ENCODE measurements at places on chromosomes 6 and 20.

- DNase-seq: no peak
Observed at GRCh38 chr6:148467926-148468325, 125.3 kb downstream of the SASH1 start.

DNA sequence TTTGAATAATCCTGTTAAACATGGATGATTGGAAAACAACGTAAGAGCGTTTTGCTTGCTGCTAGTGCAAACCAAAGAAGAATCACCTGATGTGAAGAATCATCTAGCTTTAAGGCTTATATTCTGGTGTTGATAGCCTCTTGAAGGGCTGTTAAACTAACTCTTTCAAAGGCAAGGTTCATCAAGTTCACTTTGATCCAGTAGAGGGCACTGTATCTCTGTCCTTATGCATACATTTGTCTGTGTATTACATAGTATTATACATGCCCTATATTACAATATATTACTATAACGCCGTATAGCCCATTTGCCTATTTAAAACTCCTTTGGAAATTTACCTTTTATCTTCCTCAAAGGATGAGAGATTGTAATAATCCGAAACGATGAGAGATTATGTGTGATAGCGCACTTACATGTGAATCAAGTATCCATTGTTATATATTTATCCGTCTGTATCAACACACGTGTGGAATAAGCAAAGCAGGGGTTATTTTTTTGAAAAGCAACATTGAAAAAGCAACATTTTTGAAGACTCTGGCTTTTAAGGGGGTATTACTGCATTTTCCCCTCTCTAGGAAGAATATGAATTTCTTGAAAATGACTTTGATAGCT is 50.8 kb upstream of the NRN1 start:
- DNase-seq: peak; percentile 59

DNA sequence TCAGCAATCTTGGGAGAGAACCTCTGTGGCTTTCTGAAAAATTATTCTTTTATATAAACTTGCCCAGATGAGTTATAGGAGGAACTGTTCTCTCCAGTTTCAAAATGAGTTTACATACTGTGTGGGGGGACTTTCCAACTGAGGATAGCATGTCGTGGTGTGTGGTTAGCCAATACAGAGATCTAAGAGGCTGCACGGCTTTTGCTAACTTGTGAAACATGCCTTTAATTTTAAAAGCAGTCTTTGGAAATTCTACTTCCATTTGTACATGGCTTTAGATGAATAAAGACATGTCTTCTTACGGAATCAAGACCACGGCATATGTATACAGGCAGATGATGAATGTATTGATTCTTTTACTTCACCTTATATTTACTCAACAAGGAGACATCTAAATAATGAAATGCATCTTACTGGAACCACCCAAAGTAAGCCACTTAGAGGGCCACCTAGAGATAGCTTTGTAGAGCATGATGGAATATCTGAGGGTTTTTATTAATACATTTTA is 39.8 kb downstream of the HIVEP1 start:
- no peak for DNase-seq

DNA sequence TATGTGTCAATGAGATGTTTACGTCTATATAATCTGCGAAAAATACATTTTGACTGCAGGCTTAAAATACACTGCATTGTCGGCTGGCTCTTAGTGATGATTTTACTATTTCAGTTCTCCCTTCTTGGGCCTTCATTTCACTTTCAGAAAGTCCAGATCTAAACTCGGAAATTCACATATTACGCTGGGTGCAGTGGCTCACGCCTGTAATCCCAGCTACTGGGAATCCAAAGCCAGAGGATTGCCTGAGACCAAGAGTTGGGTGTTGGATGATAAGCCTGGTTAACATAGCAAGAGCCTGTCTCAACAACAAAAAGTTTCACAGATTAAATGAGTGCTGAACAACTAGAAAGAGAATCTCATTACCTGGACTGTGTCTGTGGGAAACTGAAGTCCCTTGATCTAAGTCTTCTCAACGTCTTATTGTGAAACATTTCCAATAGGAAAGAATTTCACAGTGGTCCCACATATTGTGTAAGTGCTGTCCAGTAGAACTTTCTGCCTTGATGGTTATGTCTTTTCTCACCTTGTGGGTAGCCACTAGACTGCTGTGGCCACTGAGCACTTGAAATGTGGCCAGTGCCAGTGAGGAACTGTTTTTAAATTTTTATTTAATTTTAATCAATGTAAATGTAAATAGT is 1.9 kb downstream of the GINM1 start:
- DNase-seq: no peak

DNA sequence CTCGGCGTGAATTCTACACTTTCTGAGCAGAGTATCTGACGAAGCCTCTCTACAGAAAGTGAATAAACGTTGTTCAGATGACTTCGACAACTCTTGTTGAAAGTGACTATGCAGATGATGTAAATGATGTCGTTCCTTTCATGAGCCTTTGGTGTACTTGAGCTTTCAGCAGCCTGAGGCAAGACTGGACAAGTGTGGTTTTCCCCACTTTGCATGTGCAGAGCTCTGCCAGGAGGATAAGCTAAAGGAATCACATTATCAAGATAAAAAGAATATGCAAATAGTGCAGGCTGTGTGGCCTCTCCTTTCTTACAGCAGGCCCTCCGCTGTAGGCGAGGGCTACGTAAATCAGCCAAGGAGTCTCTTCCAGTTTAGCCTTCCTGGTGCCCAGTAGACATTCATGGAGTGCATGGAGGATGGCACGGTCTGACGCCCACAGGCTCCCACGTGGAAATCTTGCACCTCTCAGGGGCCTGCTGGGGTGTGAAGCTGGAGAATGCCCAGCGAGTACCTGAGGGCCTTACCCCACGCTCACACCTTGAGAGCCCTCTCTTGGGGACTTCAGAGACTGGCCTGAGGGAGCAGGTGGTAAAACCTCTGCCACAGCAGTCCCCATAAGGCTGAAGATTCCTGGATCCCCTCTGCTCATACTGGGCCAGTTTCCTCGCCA is 54.9 kb downstream of the RPP40 start:
- DNase-seq: no peak

- no peak for DNase-seq
Observed at GRCh38 chr6:148273962-148274752, 68.5 kb upstream of the SASH1 start.

- DNase-seq: no peak
Observed at GRCh38 chr6:124368131-124368530, 564.5 kb downstream of the NKAIN2 start.

- DNase-seq: no peak
Observed at GRCh38 chr6:126873791-126874190, 244.7 kb upstream of the RSPO3 start.

- DNase-seq: no peak
Observed at GRCh38 chr20:51185277-51185676, 162.4 kb upstream of the KCNG1 start.

DNA sequence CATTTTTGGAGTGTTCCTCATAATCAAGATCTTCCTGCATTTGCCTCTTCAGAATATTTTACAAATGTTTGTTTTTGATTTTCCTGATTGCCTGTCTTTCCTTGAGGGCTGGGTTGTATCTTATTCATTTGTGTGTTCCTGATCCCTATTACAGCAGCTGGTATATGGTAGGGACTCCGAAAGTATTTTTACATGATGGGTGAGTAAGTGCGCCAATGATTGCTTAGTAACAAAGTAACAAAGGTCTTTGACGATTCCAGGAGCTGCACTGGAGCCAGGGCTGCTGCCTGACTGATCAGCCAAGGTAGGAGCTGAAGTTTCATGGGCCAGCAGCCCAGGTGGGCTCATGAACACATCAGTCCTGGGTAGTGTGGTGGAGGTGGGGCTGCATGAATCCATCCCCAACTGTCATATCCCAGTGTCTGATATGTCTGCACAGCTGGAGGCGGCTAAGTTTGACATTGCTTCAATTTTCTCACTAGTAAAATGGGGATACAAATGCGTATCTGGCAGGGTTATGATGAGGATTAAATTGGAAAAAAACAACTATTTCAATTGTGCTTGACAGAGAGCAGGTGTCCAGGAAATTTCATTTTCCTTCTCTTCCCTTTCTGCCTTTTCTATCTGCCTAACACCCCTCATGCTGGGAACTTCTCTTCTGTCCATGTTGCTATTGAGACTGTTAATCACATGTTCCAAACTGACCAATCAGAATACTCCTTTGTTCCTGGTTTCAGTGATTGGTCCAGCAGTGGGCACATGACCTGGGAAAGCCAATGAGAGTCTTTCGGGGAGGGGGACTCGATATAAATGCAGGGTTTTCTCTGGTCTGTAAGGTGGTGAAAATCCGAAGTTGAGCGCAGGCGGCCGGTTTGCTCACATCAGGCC is 90.7 kb downstream of the CDH26 start:
- no peak for DNase-seq

GRCh38 chr20:20782755-20783154 is 70.3 kb upstream of the RALGAPA2 start:
- DNase-seq: peak; percentile 17

DNA sequence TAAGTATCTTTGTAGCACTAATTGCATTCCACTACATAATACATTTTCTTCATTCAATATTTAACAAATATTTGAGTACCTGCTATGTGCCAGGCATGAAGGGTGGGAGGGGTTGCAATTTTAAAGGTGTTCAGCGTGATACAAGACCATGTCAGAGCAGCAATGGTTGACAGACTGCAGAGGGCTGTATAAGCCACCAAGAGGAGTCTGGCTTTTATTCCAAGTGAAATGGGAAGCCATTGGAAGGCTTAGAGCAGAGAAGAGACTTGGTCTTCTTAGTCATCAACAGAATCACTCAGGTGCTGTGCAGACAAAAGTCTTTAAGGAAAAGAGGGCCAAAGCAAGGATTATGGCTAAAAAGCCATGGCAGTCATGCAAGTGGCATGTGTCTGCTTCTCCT is 360.8 kb upstream of the ARID1B start:
- peak; percentile 41 for DNase-seq

- peak; percentile 87 for DNase-seq
Observed at GRCh38 chr20:34515484-34516246, 557 bp upstream of the DYNLRB1 start.

DNA sequence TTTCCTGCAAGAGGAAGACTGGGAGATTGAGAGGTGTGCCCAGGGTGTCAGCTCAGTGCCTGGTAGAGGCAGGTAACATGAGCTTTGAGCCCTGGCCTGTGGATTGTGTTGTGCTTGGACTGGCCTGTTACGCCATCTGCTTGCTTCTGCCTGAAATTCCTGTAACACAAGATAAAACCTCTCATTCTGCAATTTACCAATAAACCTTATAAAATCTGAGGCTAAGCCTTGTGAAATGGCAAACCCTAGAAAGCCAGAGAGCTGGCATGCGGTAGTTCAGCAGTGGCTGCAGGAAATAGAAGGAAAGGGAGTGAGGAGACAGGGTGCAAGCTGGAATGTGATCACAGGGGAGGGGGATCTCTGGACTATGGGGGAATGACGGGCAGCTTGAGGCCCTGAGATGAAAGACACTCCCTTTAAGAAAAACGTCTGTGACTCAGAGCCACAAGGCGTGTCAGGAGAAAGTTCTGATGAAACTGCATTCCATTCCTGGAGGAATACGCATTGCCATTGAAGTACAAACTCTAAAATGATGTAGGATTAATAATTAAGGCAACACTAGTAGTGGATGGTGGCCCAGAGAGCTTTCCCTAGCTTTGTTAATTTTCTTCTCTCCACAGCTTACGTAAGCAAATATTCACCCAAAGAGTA is 26.3 kb upstream of the TFAP2A start:
- no peak for DNase-seq

GRCh38 chr6:149831308-149831820 is 32.8 kb downstream of the LRP11 start:
- peak; percentile 12 for DNase-seq

GRCh38 chr20:998231-998830 is 3.8 kb downstream of the RSPO4 start:
- DNase-seq: no peak

DNA sequence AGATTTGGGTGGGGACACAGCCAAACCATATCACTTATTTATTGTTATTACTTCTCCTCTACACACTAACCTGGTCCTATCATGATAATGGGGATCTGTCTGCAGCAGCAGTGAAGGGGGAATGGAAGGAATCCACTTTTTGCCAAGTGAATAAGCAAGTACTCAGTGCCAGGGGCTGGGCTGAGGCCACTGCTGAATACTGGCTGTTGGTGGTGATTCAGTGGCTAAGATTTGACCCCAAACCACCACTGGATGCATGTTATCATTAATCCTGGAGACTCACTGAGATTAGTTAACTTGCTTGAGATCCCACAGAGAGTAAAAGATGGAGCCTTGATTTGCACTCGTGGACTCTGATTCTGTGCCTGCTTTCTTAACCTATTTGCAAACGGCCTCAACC is 127.7 kb downstream of the TSHZ2 start:
- no peak for DNase-seq

DNA sequence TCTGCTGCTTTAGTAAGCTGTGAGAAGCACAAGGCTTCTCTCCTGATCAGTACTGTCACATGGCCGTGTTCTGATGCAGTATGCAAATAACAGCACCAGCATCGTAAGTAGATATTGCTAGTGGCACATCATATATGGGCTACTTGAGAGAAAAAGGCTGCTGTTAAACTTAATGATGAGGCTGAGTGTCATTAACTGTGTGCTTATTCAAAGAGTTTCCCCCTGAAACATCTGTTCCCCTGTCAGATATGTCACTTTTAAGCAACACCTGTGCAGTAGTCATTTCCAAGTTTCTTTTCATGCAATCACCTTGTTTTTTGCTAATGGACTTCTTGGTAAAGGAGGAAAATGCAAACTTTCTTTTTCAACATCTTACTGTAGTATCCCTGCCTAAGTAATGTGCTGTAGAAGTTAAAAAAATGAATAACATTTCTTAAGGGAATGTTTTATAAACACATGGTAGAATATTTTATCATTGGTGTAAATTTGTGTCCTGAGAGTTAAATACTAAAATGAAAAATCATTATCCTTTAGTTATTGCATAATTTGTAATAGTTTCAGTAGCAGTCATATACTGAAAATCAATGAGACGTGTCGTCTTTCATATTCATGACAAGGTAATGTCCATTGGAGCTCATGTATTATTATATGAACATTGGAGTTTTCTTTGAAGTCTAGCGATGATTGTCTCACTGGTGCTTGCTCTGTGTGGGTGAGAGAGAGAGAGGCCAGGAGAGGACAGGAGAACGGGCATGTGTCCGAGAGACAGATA is 366.3 kb downstream of the CDKAL1 start:
- peak; percentile 93 for DNase-seq

DNA sequence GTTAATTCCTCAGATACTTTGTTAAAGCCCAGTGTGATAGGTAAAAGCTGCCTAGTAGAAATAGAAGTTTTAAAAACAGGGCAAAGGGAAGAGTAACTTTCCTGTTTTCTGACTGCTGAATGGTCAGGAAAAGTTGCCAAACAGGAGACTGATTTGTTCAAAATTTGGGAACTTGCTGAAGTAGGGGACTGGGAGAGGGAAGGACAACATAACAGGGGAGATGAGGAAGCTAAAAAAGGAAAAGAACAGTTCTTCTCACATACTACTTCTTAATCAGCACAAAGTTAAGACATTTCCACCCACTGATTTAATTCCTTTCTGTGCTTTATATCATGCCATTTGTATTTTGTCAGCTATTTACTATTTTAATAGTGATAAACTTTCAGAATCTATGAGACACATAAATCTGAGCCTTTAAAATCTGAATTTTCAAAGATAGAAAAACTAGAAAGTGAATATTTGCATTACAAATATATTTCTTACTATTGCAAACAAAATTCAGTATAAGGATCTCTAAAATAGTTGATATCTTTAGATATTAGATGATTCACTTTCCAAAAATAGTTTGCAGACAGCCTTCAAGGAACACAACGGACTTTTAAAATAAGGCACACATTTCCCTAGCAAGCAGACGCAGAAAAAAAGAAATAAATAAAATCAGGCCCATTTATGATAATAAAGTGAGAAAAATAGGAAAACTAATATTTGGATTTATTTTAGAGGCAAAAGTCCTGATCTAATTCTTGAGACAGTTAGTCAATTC is 36.9 kb upstream of the SLC16A10 start:
- DNase-seq: no peak

All from NCI-H69 (cell line).